HCT116 (cell line): ENCODE measurements at places on chromosomes 5 and 9. TPM values are rescaled to one million over a fixed set of nuclear protein-coding genes. Genes with fewer than 3 reads are reported as not detected.

The OR1L8 gene
- total RNA-seq, result not detected

The ANKRD20A1 gene
- total RNA-seq, result 5.2 TPM

The CCDC187 gene
- 4.6 TPM for total RNA-seq

The GPRIN1 gene
- 14.2 TPM for total RNA-seq

- no peak for DNase-seq
Measured at GRCh38 chr9:111454751-111455150, 29.4 kb downstream of the ECPAS start.

DNA sequence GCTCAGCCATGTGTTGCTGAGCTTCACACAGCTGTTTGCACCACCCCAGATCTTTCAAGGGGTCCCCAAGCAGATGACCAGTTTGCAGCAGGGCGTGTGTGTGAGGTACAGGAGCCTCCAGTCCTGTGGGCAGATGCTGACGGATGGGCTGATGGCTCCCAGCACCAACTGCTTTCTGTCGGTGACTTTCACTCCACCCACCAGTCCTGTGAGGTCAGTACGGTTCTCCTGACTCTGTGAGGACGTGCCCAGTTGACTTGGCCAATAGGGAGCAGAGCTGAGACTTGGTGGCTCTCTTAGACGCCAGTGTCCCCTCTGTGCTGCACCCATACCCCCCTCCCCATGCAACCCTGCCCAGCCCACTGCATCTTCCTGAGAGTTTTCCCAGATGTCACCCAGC, 19.7 kb downstream of the COL5A1 start:
- DNase-seq, result no peak

GRCh38 chr5:78666041-78666444, 17.5 kb upstream of the LHFPL2 start:
- DNase-seq, result no peak

DNA sequence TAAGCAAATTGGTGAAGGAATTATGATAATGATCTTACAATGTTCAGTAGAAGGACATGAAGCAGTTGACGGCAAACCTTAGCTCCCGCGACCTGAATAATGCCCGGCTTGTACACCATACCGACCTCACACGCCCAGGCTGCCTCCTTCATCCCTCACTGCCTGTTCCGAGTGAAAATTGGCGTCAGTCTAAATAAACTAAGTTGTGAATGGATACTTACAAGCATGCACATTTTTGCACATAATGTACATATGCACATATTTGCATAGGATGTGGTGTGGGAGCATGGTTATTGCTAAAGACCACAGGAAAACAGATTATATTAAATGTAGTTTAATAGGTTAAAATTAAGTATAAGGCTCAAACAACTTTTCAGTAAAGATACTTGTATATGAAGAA, 14.9 kb downstream of the OR2Y1 start:
- DNase-seq, result no peak

DNA sequence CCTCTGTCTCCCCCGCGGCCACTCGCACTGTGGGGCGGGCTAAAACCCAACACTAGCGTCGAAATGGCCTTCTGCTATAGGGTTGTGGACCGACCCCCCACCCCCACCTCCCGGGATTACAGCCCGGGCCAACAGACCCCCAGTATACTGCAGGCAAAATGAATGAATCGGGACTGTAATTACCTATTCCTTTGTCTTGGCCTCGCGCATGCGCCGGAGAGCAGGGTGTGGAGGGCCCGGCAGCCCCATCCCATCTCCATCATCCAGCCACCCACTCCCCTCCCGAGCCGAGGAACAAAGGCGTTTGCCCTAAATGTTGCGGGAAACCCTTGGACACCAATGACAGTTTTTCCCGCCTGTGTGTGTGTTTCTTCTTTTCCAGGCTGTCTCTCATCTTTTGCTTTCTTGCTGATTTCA, 1.6 kb downstream of the BASP1 start:
- DNase-seq, result no peak

DNA sequence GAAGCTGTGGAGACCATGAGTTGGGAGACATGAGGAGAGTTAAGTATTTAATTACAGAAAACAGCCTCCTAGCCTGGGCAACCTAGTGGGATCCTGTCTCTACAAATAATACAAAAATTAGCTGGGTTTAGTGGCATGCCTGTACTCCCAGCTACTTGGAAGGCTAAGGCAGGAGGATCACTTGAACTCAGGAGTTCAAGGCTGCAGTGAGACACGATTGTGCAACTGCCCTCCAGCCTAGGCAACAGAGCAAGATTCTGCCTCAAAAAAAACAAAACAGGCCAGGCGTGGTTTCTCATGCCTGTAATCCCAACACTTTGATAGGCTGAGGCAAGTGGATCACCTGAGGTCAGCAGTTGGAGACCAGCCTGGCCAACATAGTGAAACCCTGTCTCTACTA, 52.6 kb downstream of the AQP7 start:
- no peak for DNase-seq

DNA sequence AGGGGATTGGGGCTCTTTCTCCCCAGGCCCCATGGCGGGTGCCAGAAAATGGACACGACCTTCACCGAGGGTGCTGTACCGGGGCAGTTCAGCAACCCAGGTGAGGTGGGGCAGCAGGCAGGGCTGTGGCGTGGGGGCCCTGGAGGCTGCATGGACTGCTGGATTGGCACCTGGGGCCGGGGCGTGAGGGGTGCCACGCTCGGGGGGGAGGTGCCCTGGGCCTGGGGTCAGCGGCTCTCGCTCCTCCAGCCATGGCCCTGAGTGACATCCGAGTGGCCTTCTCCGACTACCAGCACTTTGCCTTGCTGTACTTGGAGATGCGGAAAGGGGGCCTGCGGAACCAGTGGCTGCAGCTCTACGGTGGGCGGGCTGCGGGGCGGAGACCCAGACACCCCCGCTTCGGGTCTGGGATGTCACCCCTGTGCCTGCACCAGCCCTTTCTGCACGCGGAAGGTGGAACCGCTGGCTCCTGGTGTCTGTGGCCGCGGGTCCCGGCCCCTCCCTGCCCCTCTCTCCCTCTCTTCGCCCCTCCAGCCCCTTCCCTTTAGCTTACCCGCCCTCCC, 1.8 kb downstream of the LCNL1 start:
- DNase-seq, result no peak

- DNase-seq, result no peak
Measured at GRCh38 chr5:92941806-92942205, 639.2 kb downstream of the NR2F1-AS1 start.

DNA sequence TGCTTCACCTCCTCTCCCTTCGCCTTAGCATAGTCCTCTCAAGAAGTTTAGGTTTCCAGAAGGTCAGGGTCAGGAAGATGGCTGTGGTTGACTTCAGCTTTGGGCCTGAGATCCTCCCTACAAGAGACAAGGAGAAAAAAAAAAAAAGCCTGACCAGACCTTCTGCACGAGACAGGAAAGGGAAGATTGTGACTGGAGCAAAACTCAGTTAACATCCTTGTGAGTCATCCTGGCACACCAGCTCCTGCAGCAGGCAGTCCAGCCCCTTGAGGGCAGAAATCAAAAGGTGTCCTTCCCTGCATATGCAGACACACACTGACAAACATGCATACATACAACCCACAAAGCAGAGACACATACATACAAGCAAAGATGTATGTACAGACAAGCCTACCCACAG, 18.0 kb upstream of the ENHO start:
- DNase-seq, result no peak

DNA sequence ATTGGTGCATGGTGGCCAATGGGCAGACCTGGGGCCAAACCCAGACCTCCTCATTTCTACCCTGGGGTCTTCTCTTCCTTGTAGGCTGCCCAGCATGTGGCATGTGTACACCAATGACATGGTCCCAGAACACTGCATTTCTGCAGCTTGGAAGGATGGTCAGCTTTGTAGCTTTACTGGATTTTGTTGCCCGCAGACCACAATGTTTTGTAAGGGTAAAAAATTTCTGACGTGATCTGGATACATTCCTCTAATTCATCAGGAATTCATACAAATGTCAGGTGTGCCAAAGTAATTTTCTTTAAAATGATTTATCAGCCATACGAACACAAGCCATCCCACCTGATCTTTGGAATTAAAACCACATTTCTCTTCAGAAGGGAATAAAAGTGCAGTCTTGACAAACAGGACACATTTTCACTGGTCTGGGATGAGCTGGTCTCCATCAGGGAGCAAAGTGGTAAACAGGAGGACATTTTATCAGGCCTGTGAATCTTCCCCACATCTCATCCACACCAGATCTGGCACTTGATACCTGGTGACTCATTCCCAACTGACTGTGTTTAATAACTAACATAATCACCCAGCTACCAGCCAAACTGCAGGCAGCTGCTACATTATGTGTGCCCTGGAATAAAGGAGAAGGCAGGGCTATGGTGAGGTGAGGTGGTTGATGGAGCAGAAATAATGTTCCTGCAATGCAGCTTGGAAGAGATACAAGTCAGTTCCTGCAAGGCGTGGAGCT, 103.9 kb downstream of the SPOCK1 start:
- DNase-seq, result no peak

DNA sequence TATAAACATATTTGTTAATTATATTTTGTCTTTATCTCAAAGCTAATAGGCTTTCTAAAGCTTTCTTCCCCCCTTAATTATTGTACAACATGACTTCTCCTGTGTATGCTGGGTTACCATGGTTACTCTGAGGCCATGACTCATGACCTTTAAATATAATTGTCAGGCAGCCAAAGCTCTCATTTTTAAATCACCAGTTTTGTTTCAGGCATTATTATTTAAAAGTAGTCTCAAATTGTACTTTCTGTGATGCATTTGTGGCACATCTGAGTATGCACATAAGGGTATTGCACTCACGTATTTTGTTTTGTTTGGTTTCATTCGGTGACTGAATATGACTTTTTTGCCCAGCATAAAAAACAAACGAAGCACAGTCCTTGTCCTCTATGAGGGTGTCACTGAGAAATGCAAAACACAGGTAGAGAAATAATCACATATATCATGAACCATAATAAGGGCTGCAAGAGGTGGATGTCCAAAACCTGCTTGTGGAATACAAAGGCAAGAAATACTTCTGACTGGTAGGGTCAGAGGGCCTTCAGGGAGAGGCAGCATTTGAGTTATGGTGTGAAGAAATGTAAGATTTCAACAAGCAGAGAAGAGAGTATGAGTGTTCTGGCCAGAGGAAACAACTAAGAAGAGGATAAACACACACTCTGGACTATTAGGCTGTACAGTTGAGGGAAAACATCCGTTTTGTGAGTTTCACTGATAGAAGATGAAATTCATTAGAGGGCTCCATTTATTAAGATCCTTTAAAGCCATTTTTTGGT, 2.1 kb downstream of the CCDC192 start:
- DNase-seq, result peak; percentile 10

DNA sequence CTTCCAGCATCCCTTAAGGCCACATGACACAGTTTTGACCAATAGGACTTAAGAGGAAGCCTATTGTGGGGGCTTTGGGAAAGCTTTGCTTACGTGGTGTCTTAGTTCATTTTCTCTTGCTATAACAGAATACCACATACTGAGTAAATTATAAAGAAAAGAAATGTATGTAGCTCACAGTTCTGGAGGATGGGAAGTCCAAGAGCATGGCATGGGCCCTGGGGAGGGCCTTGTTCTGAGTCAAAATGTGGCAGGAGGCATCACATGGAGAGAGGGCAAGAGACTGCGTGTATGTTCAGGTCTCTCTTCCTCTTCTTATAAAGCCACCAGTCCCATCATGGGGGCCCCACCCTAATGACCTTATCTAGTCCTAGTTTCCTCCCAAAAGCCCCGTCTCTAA, 68.6 kb upstream of the CPEB4 start:
- no peak for DNase-seq

- DNase-seq, result no peak
Measured at GRCh38 chr5:178454303-178454702, 135.9 kb downstream of the COL23A1 start.

GRCh38 chr9:97666907-97667686, 30.0 kb downstream of the XPA start:
- DNase-seq, result no peak

DNA sequence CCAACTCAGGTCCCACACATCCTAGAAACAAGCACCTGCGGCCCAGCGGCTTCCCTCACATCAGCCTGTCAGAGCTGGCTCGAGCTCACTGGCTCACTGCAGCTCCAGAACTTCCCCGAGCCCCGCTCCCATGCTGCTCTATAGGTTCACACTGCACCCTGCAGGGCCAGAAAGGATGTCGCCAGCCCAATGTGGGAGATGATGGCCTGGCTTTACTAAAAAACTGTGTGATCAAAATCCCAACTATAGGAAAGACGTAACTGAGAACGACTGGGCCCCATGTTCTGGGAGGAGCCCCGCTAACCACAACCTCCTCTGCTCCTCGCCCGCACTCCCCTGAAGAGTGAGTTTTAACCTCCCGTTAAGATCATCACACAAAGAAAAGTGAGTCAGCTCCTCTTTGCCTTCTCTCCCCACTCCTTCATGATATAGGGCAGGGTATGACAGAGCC, 4.6 kb downstream of the SURF4 start:
- DNase-seq, result no peak

- DNase-seq, result no peak
Measured at GRCh38 chr5:88808153-88808552, 74.8 kb downstream of the MEF2C start.

DNA sequence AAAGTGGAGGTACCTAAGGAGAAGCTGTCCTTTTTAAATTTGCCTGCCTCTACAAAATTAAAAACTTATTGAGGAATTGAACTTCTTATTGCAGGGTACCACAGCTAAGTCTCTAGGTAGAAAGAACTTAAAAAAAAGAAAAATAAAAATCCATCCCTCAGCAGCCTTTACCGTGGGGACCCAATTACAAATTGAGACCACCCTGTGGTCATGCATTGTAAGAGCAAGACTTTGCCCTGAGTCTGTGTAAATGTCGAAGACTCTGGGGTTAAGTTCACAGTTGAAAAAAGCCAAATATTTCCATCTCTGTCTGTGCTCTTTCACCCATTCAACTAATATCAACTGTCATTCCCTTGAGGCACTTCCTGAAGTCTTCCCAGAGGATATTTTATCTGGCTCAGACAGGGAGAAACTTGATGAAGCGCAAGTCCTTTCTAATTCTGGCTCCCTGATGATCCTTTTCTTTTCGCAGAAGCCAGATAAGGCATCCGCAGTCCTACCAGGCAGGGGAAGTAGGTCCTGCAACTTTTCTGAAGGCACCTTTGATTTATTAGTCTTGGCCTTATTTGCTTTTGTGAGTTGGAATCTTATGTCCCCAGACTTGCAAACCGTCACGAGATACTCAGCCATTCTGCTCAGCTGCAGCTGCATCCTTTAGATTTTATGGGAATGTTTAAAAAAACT, 323.8 kb upstream of the WWC1 start:
- DNase-seq, result no peak

- DNase-seq, result no peak
Measured at GRCh38 chr9:8764051-8764450, 964.5 kb upstream of the DMAC1 start.

DNA sequence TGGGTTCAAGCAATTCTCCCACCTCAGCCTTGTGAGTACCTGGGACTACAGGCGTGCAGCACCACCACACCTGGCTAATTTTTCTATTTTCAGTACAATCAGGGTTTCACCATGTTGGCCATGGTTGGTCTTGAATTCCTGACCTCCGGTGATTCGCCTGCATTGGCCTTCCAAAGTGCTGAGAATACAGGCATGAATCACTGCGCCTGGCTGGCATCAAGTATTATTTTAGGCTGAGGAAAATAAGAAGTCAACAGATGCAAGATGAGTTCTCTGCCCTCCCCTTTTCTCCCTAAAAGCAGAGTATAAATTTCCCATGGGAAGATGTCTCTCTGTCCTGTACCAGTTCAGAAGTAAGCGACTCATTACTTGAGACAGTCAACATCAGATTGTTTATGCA, 71.5 kb downstream of the ELAVL2 start:
- no peak for DNase-seq
